Parietal lobe (tissue), 2 donors: ENCODE measurements at places on chromosomes 1 and 21. TPM values are rescaled to one million over a fixed set of nuclear protein-coding genes. Genes with fewer than 3 reads are reported as not detected.

Gene FOXE3
- not detected for total RNA-seq

Gene PPP1R8
- total RNA-seq, result 48.5 TPM

Gene HYI
- 50.1 TPM for total RNA-seq

Gene TMEM81
- 4.4 TPM for total RNA-seq

Gene NUP210L
- 0.31 TPM for total RNA-seq

Gene GBP7
- not detected for total RNA-seq

Gene RAD54L
- 1.9 TPM for total RNA-seq

Gene TMPRSS3
- not detected for total RNA-seq

Gene ASB17
- not detected for total RNA-seq

Gene FCRLB
- total RNA-seq, result 1.9 TPM

Gene CCDC18
- 9.1 TPM for total RNA-seq

Gene CMPK1
- 99.5 TPM for total RNA-seq

Gene MEX3A
- total RNA-seq, result 69.5 TPM

Gene C1orf115
- 22.5 TPM for total RNA-seq

Gene FAM72B
- total RNA-seq, result 1.6 TPM

Gene KRTAP11-1
- not detected for total RNA-seq

Gene CHIT1
- total RNA-seq, result not detected

Gene CDA
- not detected for total RNA-seq

Gene BOLA1
- 13.5 TPM for total RNA-seq

Gene PSEN2
- 30.4 TPM for total RNA-seq

Gene INAVA
- 2.5 TPM for total RNA-seq

Gene MCOLN3
- not detected for total RNA-seq

Gene LCA5L
- not detected for total RNA-seq
